SK-N-DZ (cell line): ENCODE measurements at places on chromosomes 16 and 17.

DNA sequence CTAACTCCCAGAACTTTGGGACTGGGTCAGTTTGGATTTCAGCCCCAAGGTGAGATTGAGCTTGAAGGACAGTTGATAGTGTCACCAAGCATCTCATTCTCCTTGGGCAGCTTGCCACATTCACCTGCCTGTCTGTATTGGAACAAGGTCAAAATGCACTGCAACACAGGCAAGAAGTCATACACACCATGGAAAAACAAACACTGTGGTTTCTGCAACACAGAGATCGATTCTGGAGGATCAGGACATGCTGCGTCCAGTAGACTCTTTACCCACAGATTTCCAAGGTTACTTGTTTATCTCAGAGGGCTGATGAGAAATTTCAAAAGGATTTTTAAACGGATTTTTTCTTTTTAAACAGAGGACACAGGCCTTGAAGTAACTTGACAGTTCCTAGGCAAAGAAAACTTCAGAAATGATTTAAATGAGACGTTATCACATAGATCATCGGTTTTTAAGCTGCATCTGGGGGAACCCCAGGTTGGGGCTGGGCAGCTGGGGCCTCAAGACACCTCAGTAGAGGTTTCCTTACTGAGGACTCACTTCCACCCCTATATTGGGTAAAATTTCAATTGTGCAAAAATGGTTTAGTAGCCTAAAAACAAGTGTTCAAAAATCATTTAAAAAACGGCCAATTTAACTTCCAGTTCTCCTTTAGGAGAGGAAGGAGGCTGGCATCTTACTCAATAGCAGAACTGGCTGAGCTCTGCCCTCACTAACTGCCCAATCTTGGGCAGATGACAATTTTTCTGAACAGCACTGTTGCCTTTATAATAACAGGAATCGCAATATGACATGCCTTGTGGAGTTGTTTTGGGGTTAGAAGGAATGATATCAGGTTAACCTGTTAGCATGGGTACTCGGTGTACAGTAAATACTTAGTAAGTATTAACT, 299.3 kb downstream of the XYLT1 start:
- DNase-seq, result no peak

- DNase-seq, result no peak
Observed at GRCh38 chr16:79505344-79505743, 95.2 kb downstream of the MAF start.

DNA sequence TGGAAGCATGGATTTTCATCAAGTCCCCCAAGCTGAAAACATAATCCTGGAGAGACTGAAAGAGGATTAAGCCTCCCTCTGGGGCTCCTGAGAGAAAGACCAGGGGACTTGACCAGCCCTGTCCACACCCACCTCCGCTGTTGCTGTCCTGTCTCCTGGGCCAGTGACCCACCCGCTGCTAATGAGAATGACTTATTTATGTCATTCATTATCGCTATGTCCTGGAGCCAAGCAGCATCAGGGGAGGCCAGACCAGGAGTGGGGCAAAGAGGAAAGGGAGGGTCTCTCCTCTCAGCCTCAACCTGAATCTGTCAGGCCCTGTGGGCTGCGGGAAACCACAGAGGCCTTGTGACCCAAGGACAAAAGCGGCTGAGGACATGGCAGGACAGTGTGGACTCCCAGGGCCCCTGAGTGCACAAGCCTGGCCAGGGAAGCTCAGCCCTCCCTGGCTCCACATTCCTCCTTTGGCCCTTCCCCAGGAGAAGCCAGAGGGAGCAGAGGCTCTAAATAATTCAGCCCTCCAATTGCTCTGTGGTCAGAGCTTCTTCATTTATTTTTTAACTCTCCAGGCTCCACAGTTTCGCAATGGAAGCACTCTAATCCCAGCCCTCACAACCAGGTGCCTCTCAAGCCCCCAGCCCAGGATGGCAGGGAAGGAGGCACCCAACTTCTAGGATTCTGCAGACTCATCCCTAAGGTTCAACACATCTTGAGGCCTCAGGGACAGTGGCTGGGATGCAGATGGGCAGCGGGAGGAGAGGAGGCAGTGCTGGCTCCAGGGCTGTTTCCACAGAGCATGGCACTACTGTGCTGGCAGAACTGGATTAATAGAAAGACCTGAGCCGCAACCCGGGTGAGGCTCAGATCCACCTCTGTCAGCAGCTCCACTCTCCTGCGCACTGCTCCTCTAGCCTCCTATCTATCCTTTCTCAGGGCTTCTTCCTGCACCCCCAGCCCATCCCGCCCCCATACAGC, 19.1 kb downstream of the CUEDC1 start:
- peak; percentile 44 for DNase-seq

- DNase-seq, result no peak
Observed at GRCh38 chr17:62062944-62063343, 2.1 kb downstream of the MED13 start.

DNA sequence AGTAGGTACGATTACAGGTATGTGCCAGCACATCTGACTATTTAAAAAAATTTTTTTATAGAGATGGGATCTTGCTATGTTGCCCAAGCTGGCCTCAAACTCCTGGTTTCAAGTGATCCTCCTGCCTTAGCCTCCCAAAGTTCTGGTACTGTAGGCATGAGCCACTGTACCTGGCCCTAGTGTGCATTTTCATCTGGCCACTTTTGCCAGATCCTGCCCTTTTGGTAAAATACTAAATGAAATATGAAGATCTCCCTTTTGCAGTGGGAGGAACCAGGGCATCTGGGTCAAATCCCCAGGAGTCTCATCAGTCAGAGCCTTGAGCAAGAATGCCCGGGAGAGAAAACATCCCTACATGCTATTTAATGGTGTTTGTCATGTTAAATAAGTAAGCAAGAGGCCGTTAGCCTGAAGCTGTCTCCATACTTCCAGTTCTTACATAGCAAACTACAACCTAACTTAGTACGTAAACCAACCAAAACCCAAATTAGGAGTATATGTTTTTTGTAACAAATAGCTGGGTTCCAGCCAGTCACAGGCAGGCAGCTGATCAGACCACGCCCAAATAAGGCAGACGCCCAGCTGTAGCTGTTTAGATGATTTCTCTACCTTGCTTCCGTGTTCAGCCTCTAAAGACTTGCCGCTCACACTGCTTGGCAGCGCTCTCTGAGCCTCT, 46.5 kb upstream of the CLEC18A start:
- DNase-seq, result no peak

- no peak for DNase-seq
Observed at GRCh38 chr17:1440921-1441320, 15.1 kb downstream of the CRK start.

DNA sequence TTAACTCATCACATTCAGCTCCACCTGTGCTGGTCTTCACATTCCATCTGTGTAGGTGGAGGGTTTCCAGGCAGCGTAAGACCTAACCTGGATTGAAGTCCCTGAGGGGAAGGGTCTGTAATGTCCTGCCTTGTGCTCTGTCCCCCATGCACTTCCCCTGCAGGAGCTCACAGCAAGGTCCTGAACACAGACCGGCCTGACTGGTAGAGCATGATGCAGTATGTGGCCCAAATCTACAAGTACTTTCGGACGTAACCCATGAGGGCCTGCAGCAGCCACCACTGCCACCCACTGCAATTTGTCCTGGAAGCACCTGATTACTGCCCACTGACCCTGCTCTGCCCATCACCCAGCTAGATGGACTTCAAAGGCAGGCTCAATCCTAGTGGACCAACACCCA, 36.6 kb upstream of the ADORA2B start:
- DNase-seq, result no peak

GRCh38 chr17:38322156-38322779, 21.5 kb downstream of the GPR179 start:
- DNase-seq, result peak; percentile 64

- DNase-seq, result no peak
Observed at GRCh38 chr16:15954814-15955151, 5.4 kb downstream of the ABCC1 start.

DNA sequence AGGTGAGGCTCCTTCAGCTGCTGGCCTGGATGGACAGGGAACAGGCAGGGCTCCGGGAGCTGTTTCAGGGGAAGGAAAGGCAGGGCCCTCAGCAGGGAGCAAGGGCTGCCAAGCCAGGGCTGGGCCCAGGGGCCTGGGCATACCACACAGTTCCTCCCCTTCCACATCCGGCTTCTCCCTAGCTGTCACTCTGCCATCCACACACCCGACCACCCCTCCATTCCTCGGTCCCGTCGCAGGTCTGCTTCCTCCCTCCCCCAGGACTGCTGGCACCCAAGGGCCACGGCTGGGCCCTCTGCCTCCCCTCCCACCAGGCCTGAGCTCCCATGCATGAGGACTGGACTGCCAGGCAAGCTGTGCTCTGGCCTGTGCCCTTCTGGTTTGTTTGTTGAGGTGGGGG, 24.0 kb downstream of the CDIP1 start:
- no peak for DNase-seq

- DNase-seq, result no peak
Observed at GRCh38 chr17:78885956-78886355, 17.0 kb downstream of the CEP295NL start.

DNA sequence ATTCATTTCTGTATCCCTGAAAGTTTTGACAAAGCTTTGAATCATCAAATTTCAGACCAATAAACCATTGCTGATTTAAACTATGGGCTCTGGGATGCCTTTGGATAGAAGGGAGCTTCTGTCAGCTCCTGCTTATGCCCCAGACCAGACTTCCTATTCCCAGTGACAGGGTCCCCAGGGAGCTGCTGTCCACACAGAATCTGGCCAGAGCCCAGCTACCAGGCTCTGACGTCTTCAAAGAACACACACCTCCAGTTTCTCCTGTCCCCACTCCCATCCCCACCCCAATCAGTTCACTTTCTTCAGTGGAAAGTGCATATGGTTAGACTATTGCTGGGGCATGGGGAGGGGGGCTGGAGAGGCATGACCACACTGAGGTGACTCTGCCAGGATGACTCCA, 51.6 kb upstream of the SREBF1 start:
- DNase-seq, result peak; percentile 69

GRCh38 chr17:6496116-6496481, 51.8 kb downstream of the PIMREG start:
- no peak for DNase-seq

- DNase-seq, result no peak
Observed at GRCh38 chr16:56481468-56482122, 30.2 kb downstream of the OGFOD1 start.

DNA sequence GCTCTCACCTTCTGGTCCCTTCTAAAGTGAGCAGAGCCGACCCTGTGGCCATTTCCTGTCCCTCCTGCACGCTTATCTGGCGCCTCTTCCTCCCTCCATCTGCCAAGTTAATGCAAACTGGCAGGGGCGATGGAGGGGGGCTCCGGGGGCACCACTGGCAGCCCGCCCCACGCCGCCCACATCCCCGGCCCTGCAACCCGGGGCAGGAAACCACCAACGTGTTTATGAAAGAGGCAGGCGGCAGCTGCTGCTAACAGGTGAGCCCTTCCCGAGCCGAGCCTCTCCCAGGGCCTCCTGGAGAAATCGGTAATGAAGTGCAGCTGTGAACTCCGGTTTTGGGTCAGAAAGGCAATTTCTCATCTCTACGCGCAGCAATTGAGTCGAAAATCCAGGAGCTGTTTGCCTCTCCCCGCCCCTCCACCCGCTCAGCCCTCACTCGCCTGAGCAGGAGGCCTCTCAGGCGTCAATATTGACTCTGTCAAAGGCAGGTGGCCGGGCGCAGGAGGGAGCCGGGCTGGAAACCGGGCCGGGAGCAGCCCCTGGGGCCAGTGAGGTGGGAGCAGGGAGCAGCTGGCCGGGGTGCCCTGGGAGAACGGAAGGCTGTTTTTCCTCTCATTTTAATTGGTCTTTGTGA, 164.4 kb upstream of the GSE1 start:
- peak; percentile 82 for DNase-seq

- DNase-seq, result no peak
Observed at GRCh38 chr16:81841722-81842121, 62.6 kb downstream of the PLCG2 start.

- DNase-seq, result peak; percentile 99
Observed at GRCh38 chr16:29811170-29811895, 660 bp upstream of the PRRT2 start.

DNA sequence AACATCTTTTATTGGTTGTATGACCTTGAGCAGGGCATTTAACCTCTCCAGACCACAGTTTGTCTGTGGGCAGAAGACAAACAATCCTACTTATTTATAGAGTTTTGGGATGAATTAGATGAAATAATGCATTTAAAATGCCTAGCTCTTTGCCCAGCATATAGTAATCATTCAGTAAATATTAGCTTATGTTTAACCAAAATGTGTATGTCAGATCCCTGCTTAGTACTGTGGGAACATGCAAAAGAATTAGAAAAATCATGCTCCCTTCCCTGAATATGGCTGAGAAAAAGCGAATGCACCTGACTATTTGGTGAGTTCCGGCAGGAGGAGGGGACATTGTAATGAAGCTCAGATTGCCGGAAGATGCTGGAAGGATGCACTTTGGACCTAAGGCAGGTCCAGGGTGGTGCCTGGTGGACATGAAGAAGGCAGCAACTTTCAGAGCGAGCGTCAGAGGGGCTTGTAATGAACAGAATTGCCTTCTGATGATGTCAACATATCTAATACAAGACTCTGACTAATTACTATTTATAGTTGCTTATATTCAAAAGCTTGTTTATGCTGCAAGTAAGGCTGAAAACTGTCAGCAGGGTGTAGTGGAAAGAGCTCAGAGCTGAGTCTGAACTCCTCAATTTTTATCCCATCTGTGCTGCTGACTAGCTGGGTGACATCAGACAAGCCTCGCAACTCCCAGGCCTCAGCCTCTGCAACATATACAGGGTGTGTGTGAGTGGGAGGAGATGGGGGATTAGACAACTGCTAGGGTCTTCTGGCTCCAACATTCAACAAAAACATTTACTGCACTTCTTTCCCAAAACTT, 221.2 kb downstream of the PRKCA start:
- DNase-seq, result no peak

DNA sequence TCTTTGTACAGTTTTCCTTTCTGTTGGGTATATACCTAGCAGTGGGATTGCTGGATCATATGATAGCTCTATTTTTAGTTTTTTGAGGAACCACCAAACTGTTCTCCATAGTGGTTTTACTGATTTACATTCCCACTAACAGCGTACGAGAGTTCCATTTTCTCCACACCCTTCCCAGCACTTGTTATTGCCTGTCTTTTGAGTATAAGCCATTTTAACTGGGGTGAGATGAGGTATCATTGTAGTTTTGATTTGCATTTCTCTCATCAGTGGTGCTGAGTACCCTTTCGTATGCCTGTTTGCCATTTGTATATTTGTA, 887 bp upstream of the EVI2B start:
- no peak for DNase-seq

DNA sequence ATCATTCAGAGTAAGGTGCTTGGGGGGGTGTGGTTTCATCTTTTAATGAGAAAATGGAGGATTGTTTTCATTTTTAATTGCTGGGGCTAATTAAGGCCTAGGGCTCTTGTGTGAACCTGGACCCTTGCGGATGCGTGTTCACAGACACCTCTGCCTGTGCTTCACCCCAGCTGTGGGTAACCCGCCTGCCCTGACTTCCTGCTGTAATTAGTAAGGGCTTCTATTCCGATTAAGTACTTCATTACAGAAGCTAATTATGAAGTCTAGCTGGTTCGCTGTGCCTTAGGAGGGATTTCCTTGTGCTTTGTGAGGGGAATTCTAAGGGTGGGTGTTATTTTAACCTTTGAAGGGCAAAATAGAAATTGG, 215.3 kb downstream of the PMP22 start:
- no peak for DNase-seq
